SK-N-SH (cell line): ENCODE measurements at places on chromosomes 12 and 14.

- DNase-seq = no peak
These were observed 250.2 kb downstream of the DACT1 start for GRCh38 chr14:58887931-58888330.

DNA sequence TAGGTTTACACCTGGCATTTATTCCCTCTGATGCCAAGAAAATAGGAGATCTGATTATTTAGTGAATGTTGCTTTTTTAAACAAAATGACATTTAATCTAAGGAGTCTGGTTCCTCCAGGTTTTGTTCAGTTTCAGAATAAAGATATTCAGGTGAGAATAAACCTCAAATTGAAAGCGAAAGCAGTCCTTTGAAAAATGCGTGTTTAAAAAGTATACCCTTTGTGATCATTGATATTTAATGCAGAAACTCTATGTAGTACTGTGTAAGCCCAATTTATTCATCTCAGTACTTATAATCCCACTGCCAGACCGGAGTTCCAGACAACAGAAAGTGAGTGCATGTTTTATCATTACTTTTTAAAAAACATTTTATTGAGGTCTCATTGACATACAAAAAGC, 210.2 kb downstream of the KCNC2 start:
- no peak for DNase-seq

DNA sequence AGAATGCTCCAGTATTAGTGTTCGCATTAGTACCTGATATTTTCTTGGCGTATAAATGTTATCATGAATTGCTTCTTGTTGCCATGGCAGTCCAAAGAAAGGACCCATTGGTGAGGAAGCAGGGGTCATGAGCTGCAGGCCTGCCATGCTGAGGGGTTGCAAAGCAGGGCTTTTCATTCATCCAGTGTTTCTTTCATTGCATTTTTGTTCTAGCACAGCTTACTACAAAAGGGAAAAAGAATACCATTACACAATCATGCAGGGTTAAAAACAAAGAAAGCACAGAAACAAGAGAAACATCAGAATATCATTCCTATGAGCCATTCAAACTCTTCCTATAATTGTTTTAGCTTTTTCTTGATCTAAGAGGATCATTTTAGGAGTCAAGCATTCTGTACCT, 24.0 kb downstream of the DICER1 start:
- DNase-seq = no peak

GRCh38 chr14:72610096-72610830, 283.6 kb downstream of the DPF3 start:
- no peak for DNase-seq

GRCh38 chr14:23539248-23540140, 12.1 kb downstream of the ZFHX2 start:
- peak; percentile 92 for DNase-seq

GRCh38 chr12:91109148-91109564, 2.1 kb downstream of the LUM start:
- no peak for DNase-seq

DNA sequence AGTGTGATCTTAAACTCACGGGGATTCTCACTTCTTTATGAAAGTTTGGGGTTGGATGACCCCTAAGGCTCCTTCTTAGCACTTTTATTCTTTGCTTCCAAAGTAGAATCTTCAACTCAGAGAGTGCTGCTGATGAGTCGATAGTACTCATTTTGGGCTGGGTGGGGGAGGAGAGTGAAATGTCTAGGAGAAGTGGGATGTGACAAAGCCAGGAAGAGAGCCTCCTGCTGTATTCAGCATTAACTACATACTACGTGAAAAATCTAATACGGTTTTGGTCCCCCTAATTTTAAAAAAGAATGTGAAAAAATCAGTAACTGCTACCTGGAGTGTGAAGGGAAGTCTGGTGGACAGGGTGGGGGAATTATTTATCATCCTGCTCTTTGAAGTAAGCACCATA, 148.3 kb downstream of the SAMD4A start:
- no peak for DNase-seq

GRCh38 chr12:109840305-109841074, 7.3 kb upstream of the TRPV4 start:
- no peak for DNase-seq

DNA sequence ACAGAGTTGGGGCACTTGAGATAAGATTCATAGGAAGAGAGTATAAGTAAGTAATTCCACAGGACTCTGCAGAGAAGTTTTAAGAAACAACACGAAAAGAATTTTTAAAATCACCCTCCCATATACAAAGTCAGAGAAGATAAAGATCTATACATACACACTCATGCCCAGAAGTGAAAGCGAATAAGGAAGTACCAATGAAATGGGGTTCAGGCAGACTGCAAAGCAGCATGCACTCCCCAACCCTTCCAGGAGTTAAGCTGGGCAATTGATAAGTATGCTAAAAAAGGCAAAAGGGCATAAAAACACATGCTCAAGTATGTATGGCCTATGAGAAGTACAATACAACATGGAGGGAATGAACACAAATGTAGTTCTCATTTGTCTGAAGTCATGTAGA, 246.2 kb upstream of the GRIP1 start:
- no peak for DNase-seq

DNA sequence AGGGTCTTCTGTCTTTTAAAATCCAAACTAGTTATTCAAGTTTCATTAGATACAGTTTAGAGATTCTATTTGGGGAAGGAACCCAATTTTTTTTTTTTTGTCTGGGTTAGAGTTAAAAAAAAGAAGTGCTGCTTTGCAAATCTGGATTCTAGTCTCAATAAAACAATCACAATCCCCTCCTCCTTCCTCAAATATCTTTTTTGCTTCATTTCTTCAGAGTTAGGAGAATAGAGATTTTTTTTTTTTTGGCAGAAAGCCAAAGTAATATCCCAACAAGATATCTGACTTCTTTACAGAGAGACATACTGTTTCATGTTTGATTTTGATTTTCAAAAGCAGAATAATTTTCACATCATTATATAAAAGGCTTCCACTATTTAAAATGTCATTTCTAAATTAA, 201.9 kb downstream of the FOXN3 start:
- no peak for DNase-seq

DNA sequence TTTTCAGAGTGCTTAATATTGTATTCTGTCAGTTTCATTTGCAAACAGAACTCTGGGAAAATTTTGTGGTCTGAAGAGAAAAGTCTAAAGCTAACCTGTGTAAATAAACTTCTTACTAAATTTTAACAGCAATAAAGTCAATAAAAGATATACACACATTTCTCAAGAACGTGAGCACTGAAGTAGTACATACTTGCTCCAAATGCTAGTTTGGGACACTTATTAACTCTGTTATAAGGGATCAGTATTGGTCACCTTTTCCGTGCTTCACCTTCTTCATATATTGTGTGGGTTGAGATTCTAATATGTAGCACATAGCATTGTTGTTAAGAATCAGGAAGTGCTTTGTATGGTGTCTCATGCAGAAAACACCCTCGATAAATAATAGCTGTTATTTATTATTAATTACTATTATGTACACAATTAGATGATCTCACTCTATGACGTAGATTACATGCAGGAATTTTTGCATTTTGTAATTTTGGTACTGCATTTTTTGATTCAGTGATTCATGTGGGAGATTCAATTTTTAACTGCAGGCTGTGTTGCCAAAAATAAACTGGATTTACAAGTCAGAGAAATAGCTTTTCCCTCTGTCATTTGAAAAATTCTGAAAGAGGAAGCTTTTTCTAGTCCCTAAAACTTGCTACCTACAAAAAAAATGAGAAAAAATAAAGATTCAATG, 300.9 kb downstream of the ACSS3 start:
- DNase-seq = no peak

DNA sequence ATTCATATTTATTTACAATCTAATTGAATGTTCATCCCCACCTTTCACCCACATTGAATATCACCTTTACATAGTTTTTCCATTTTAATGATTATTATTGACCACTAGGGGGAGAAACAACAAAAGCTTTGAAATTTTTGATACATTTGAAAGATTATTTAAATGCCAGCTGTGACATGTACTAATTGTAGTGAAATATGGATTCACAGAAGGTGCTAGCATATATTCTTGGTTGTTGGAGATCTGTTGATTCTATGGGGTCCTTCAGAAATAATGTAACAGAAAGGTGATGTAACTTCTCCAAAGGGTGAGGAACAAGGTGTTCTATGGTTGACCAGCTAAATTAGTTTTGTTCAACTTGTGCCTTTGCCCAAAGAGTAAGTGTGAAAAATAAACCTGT, 22.4 kb upstream of the GPR33 start:
- DNase-seq = peak; percentile 33

- DNase-seq = no peak
These were observed 319.7 kb upstream of the NAV3 start for GRCh38 chr12:77510985-77511384.

DNA sequence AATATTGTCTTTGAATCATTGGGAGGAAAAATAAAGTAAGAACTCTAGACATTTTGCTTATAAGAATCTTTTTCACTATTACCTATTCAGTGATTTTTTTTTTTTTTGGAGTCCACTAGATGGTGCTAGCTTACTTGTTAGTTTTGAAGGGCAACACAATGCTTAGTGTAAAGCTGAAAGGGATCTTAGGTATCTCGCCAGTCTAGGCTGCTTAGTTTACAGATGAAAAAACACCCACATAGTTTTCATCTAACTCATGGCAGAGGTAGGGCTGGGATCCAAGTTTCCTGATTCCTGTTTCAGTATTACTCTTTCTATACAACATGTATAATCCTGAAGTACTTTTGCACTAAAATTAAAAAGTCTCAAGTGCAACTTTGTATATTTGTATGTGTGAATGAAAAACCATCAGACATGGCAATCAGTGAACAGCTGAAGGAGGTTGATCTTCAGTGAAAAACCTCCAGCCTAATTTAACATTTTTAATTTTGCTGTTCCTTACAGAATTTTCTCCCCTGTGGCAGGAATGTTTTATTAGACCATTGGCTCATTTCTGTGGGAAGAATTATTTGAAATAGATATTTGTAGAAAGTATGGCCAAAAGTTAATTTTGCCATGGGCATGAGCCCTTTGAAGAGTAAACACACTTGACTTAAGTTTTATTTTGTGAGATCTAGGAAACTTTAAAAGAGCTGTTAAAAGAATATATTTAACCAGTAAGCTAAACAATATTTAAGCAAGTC, 40.7 kb downstream of the LRRIQ1 start:
- peak; percentile 12 for DNase-seq

DNA sequence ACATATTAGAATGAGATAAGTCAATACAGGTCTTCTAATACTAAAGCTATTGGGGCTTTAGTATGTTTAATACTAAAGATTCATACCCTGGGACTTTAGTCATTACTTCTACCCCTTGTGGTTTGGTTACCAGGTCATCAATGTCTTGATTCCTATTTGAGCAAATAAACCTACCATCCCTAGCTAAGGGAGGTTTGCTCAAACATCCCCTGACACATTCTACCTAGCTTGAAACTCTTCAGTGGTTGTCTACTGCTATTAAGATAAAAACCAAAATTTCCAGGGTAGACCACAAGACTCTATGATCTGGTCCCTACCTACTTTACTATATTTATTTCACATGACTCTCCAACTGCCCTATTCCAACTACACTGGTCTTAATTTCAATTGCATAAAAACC, 7.3 kb upstream of the C2CD5 start:
- no peak for DNase-seq

GRCh38 chr12:45305907-45306306, 90.0 kb downstream of the ANO6 start:
- DNase-seq = no peak

DNA sequence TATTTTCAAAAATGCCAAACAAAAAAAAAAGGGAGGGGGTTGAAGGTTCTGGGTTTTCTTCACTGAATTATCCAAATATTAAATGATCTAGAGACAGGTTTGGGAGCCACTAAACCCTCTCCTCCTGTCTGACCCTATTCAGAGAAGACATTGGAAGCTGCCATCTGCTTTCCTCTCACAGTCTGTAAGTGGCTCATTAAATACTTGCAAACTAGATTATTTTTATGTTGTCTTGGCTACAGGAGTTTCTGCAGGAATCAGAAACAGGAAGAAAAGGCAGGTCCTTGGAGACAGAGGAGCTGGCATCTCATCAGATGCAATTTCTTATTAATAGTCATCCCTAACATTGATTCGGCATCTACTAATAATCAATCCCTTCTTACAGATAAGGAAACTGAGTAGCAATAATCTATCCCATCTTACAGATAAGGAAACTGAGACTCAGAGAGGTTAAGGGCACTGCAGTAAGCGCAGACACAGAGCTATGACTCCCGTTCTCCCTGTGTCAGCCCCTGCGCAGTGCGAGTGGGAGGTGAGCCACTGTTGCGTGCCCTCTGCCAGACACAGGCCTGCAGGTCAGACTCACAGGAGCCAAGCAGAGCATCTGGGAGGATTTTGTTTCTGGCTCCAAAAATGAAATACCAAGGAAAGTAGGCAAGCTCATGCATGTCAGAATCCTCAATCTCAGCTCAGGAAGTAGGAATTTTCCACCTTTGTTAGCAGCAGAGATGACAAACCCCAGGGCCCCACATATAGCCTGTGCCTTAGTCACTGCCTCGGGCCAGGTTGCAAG, 11.0 kb downstream of the BDKRB2 start:
- DNase-seq = no peak

DNA sequence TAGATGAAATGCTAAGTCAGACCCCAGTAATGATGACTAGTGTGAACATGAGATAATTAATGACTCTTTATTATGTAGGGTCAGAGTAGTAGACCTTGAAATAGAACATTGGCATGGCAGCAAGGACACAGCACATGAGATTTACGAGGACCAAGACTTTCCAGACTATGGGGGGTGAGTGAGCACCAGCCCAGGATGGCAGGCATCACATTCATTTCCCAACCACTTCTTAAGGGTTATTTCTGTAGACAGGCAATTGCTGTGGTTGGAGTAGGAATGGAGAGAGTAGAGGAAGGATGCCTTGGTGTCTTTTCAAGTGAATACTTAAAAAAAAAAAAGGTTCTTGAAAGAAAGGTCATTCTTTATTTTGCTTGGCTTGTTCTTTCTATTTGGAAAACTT, 189.4 kb upstream of the DYRK2 start:
- DNase-seq = no peak

DNA sequence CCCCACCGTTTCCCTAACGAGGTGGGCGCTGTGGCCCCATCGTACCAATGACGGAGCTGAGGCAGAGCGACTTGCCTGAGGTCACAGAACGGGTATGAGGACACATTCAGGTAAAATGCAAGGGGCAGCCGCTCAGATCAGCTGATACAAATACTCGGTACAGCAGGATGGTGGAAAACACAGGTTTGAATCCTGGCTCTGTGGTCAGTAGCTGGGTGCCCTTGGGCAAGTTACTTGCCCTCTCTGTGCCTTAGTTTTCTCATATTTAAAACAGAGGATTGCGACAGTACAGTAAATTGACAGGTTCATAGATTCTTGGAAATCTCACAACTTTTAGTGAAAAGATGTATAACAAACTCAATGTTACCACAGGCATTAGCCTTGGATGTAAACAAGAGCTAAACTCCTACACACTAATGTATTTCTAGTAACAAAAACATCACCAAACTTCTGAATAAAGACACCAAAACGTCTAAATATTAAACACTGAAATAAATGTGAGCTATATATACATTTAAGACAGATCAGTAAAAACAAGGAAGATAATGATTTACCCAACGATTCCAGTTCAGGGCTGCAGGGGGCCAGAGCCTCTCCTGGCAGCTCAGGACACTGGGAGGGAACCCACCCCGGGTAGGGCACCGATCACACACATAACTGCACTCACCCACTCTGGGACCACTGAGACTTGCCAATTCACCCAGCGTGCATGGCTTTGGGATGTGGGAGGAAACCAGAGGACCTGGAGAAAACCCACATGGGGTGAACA, 128.4 kb downstream of the RBM19 start:
- DNase-seq = no peak
